Right forelimb (tissue), 1 donor: ENCODE measurements at places on chromosomes 3 and 15.

- DNase-seq = no peak
These were observed 57.2 kb downstream of the IL16 start for GRCh38 chr15:81253846-81254245.

DNA sequence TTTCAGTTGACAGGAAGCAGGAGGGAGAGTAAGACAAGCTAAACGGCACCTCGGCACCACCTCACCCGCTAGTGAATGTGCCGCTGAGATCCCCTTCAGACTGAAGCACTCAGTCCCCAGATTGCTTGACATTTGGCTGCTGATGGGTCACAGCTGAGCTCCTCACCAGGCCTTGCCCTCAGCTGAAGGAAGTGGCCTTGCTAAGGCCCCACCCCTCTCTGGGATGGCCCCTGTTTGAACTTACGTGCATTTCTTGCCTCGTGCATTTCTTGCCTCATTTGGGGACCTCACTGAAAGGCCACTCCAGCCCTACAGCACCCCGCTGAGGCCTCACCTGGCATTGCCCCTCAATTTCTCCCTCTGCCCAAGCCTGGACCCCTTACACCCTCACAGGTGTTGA, 39.8 kb downstream of the EOGT start:
- DNase-seq = no peak

DNA sequence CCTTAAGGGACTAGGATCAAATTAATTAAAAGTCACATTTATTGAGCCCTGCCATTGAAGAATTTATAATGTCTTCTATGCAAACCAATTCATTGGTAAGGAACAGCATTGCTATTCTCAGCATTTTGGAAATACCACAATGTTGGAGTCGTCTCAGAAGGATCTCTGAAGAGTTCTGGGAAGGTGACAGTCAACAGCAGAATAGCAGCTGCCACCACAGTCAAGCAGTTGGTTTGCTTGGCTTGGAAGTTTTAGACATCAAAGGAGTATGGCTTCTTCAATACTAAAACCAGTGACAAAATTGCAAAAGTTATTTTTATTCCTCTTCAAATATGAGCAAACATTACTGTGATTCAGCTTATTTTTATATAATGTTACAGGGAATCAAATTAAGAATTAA, 167.9 kb downstream of the CNTN4 start:
- DNase-seq = no peak

DNA sequence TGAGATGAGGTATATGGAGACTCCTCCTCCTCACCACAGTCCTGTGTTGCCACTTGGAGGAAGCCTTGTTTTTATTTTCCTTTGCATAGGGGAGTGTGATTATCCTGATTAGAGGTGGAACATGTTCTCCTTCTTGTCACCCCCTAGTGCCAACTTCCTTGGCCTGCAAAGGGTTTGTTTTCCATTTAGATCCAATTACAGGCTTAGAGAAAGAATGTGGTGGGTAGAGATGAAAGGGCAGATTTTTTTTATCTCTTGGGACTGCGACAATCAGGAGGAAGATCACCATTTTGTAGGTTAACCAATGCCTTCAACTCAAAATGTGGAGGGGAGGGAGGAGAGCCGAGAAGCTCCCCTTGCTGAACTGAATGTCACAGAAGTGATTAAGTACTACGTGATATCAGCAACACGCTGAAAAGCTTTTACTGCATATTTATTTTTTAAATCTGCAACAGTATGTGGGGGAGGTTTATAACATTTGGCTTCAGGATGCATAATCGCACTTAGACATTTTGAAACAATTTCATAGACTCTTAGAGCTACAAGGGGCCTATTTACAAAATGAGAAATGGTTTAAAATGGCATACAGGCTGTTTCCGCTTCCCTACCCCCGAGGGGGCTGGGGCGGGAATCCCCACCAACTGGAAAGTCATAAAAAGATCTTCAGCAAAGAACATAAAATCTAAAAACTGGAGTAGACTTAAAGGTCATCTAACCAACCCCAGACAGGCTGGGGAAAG, 2.4 kb downstream of the LMCD1 start:
- DNase-seq = peak; percentile 63

DNA sequence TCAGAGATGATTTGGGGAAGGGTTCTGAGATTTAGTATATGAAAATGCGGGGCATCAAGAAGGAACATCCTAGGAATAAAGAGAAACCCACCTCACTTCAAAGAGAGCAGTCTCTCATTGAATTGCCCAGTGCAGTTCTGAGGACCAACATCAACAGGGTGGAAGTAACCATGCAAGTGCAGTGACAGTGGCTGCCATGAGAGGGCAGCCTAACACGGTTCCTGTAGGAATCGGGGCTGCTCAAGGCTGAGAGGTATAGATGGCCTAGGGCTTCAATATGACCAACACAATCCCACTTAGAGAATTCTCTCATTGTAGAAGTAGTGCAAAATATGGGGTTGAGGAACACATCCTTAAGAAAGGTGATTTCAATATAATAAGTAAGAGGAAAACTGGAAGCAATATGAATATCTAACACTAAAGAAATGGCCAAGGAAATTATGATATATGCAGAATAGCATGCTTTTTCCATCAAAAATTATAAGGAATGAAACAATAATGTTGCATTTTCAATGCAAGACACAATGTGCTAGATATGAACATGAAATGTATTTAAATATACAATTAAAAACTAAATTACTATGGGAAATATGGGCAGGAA, 51.1 kb upstream of the ARRDC4 start:
- DNase-seq = peak; percentile 70

DNA sequence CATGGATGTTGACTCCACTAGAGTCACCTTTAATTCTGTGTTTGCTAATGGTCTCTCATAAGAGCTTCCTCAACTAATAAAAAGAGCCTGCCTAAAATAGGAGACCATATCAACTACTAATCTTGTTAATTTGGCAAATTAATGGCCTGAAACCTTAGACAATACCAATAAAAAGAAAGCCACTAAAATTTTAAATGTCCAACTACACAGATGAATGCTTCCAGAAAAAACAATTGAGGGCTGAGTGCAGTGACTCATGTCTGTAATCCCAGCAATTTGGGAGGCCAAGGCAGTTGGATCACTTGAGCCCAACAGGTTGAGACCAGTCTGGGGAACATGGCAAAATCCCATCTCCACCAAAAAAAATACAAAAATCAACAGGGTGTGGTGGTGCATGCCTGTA, 230.9 kb downstream of the NSUN3 start:
- no peak for DNase-seq

DNA sequence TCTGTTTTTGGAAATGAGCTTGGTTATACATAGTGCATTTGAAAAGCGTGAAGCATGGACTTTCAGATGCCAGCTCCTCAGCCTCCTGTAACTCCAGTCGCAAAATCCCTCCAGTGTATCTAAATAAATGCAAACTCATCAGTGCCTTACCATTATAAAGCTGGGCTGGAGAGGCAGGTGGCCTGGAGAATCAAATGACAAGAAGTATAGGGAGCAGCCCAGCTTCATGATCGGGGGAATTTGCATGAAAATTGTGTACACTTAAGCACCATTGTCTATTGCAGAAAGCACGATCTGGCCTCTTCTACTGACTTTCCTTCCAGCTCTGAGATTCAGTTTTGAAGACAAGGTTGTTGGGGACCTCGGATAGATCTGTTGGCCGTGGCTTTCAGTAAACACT, 71.7 kb downstream of the IGF1R start:
- peak; percentile 22 for DNase-seq

DNA sequence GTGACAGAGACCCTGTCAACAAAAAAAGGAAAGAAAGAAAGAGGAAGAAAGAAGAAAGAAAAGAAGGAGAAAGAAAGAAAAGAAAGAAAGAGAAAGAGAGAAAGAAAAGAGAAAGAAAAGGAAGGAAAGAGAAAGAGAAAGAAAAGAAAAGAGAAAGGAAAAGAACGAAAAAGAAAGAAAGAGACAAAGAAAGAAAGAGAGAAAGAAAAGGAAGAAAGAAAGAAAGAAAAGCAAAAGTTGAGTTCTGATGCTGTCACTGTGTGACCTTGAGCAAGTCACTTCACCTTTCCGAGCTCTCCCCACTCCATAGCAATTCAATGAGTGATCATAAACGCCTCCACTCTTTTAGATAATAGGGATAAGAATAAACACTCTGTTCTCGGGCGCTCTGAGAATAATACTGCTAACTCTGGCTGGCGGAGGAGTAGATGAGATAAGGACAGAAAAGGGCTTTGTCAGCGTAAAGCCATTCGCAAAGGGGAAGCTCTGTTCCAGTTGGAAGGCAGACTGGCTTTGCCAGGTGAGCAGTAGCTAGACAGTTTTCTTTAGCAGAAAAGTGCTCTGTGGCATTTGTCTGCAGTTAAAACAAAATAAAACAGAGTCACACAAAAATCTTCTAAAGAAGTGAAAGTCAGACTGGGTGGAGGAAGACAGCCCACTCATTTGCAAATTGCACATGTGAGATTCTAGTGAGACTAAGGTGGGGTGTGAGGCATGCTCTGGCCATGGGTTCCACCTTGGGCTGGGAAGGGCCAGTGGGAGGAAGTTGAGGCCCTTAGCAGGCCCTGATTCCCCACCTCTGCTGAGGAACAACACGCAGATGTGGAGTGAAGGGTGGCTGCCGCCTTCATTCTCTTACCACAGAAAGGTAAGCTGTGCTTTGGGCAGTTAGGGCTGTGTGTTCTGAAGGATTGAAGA, 9.6 kb upstream of the FLNB start:
- no peak for DNase-seq

DNA sequence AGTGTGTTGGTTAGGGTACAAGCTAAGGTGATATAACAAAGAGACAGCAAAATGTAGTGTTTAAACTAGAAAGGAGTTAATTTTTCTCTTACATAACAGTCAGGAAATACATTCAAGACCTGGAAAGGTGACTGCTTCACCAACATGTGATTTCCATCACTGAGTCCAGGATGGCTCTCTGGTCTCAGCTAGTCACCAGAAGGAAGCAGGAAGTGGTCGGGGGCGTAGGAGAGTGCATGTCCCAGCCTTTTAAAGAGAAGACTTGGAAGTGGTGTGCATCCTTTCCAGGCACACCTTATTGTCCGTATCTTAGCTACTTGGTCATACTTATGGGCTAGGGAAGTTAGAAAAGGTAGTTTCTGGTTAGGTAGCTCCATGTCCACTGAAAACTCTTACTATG, 11.1 kb upstream of the UBE2Q2 start:
- DNase-seq = no peak

DNA sequence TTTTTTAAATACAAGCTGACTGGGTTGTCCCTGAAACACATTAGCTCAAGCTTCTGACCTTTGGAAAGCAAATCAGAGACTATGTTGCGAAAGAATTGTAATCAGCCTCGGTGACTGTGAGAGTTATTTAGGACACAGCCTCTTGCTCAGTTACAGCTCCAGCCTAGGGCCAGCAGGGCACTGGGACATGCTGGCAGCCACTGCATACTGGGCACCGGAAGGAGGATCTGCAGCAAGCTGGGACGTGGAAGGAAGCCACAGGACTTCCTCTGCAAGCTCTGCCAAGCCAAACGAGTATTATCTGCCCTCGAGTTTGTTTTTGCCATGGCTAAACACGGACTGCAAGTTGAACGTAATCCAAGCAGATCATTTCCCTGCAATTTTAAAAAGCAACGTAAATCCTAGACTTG, 24.4 kb upstream of the COPG1 start:
- peak; percentile 59 for DNase-seq

DNA sequence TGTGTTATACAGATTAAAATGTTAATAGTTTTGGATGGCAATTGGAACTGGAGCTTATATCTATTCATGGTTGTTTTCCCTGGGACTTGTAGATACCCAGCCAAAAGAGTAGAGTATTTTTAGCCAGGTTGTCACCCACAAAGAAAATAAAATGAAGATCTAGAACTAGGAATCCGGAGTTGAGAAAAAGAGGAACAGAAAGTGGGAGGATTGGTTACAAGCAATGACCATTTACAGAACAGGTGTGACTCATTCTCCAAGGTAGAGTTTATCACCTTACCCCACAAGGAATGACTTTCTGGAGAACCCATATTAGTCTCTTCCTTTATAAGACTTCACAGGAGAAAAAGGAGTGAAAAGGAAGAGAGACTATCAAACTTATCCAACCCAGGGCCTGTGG, 99.8 kb downstream of the TMEM108 start:
- DNase-seq = no peak

GRCh38 chr3:184155644-184156521, 706 bp downstream of the DVL3 start:
- no peak for DNase-seq

DNA sequence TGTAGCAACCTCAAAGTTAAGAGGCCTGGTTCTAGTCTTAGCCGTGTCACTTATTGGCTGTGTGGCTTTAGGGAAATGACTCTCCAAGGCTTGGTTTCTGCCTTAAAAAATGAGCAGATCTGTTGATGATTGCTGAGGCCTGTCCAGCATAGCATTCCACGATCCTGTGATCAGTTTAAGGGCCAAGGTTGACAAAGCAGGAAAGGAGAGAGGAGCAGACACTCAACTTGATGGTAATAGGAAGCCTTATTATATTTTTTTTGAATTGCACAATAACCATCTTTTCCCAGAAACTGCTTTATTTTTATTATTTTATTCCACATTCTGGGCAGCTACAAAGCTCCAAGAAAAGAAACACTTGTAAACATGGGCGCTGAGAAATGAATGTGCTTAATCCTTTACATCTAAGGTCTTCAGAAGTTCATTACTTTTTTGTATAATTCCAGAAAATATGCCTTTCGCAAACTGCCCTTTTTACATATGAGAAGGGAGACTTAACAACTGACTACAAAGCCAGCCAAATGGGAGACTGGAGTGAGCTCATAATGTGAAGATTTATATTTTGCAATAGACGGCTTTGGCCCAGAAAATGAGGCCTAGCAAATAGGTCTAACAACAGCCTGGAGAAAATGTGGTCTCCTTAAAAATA, 241.0 kb downstream of the ATP8B4 start:
- no peak for DNase-seq

DNA sequence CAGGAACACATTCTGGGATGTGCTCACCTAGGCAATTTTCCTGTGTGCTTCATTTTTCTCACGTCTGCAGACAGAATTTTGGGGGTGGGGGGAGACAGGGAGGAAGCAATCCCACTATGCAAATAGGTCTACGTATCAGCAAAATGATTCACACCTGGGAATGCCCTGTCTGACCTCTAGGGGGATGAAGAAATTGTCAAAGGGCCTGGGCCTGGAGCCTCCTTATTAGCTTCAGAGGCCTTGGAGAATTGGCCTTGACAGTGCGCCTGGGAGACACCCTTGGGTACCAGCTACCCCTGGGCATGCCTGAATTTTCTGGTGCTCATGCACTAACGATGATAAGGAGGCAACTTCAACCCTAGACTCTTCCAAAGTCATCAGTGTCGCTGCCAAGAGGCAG, 207.5 kb downstream of the CADPS start:
- no peak for DNase-seq
